CD4-positive, alpha-beta T cell treated with Interleukin-15 for 4 hours (primary cell): ENCODE measurements at places on chromosomes 4 and X.

- no peak for DNase-seq
Measured at GRCh38 chr4:117641519-117641918, 392.8 kb upstream of the NDST3 start.

GRCh38 chr4:176636292-176636691, 156.4 kb downstream of the VEGFC start:
- DNase-seq, result no peak

GRCh38 chrX:15579778-15580747, 20.7 kb downstream of the ACE2 start:
- DNase-seq, result no peak

DNA sequence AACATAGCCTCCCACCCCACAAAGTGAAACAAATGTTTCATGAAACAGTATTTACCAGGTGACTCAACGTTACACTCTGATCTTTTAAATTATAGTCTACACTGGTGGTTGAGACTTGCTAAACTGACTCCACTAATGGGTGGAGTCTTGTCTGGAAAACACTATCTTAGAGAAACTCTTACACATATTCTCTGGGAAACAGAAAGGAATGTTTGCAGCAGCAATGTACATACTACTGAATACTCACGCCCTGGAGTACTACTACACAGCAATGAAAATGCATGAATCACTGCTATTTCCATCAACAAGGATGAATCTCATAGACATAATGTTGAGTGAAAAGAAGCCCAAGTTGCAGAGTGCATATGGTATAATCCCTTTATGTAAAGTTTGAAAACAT, 208.5 kb upstream of the IGFBP7 start:
- no peak for DNase-seq

DNA sequence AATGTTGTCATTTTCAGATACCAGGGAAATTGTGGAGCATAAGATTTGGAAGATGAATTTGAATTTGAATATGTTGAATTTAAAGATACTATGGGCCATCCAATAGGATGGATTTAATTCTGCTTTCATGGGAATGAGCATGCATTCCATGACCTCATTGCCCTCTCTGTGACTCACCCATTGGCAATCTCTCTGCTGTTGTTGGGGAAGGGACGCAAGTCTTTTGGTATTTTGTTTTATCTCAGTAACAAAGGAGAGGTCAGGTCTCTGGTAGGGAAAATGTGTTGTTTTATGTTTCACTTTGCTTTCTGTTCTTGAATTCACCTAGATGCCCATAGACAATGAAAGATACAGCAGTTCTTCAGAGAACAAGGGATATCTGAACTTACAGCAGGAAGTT, 42.1 kb upstream of the MAGEA4 start:
- DNase-seq, result no peak

GRCh38 chrX:40040686-40041461, 56.9 kb downstream of the BCOR start:
- no peak for DNase-seq

DNA sequence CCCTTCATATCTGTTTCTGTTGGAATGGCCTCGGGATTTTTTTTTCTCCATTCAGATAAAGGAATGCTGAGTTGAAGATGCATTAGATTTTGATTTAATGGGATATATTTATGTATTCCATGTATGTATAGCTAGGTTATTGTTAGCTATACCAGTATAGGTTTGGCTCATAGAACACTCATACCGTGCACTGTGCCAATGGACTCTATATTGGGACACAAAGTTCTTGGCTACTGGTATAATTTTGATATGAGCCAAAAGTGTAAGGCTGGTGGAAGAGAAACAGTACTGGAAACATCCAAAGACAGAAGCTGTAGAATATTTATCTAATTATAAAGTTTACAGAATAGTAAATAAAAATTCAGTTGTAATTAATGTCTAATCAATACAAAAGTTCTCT, 1912.1 kb downstream of the STIM2 start:
- DNase-seq, result no peak

DNA sequence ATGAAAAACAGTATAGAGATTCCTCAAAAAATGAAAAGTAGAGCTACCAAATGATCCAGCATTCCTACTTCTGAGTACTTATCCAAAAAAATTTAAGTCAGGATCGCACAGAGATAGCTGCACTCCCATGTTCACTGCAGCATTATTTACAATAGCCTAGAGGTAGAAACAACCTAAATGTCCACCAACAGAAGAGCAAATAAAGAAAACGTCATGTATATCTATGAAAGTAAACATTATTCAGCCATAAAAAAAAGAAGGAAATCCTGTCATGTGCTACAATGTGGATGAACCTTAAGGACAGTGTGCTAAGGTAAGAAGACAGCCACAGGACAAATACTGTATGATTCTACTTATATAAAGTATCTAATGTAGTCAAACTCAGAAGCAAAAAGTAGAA, 12.4 kb downstream of the THOC2 start:
- no peak for DNase-seq

DNA sequence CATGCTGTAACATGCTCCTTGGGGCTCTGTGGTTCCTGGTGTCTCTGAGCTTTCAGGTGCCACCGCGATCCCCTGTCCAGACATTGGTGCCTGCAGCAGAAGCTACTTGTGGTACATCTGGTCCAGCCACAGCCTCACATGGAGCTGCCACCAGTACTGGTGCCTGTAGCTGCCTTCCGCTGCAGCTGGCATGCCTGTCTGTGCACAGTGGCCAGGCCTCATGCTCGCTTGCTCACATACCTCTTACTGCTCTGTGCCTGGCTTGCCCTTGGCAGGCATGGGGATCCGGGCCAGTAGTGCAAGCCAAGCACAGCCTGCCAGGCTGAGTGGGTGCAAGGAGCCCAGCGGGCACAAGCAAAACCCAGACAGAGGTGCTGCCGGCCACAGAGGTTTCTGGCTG, 618.6 kb downstream of the DMD start:
- DNase-seq, result no peak

- DNase-seq, result peak; percentile 56
Measured at GRCh38 chr4:9703391-9703790, 78.0 kb upstream of the DRD5 start.

GRCh38 chr4:70994387-70995099, 1.1 kb downstream of the DCK start:
- no peak for DNase-seq

DNA sequence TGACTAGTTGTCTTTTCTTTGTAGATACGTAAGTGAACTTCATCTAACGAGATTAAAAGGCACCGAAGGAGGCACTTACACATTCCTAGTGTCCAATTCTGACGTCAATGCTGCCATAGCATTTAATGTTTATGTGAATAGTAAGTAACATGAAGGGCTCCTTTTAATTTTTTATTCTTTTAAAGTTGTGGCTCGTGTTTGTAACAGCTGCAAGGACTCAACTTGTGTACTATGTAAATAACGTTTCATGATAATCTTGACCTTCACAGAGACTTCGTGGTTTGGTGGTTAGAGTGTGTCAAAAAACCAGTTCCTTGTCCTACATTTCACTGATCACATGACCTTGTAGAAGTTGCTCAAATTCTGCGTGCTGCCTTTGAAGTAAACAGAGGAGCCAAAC, 51.6 kb downstream of the KIT start:
- peak; percentile 16 for DNase-seq

GRCh38 chr4:176920694-176921093, 128.0 kb upstream of the VEGFC start:
- DNase-seq, result no peak

DNA sequence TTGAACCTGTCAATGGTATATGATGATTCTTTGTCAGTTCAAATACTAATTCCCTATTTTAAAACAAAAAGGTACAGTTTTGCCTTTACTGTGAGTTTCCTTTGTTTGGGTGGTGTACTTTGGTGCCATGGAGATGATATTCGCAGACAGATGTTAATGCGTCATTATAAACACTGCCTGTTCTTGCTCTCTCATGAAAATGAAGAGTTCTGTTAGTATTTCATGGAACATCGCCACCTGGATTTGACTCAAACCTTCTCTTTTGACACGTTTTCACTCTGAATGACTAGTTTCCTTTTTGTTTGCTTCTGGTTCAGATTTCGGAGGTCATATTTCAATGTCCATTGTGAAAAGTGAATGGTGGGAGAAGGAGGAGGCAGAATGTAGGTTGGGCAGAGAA, 6.9 kb upstream of the CTSO start:
- DNase-seq, result no peak

DNA sequence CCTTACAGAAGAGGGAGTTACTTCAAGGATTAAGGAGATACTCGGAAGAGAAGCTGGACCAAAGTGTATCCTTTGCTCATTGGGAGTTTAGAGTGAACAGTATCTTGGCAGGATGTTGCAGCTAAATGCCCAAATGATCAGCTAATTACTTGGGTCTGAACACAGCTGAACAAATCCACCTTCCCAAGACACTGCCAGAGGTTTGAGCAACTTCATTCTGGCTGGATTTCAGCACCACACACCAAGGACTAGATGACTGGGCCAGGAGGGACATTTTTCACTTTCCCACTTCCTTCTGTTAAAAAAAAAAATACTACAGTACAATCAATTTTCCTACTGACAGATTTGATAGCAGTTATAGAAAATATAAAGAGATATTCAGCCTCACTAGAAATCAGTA, 324.6 kb downstream of the MID1IP1 start:
- no peak for DNase-seq
